ENCODE measurements at places on chromosomes 1 and 21. TPM values are rescaled to one million over a fixed set of nuclear protein-coding genes. Genes with fewer than 3 reads are reported as not detected.

Gene CA6
- polyA plus RNA-seq: not detected

Gene ANGPTL7
- 1.5 TPM for polyA plus RNA-seq

Gene LCE6A
- not detected for polyA plus RNA-seq

Gene TNN
- polyA plus RNA-seq: 3.1 TPM

Gene EPHA2
- polyA plus RNA-seq: not detected

Gene SPTA1
- 2.6 TPM for polyA plus RNA-seq

Gene NEGR1
- polyA plus RNA-seq: 30.5 TPM

Gene INPP5B
- 9.7 TPM for polyA plus RNA-seq

Gene LCE3B
- polyA plus RNA-seq: not detected

Gene AVPR1B
- polyA plus RNA-seq: not detected

Gene MIXL1
- polyA plus RNA-seq: 0.40 TPM

Gene SERTAD4
- polyA plus RNA-seq: 13.0 TPM

Gene ST6GALNAC3
- 7.3 TPM for polyA plus RNA-seq

Gene DCST2
- polyA plus RNA-seq: 1.4 TPM

Gene C1QB
- 25.1 TPM for polyA plus RNA-seq

Gene C8B
- polyA plus RNA-seq: not detected

Gene CSMD2
- 0.82 TPM for polyA plus RNA-seq

Gene PSRC1
- polyA plus RNA-seq: 12.6 TPM

Gene SLC44A3
- 6.0 TPM for polyA plus RNA-seq

Gene TTLL7
- 53.5 TPM for polyA plus RNA-seq

Gene COL9A2
- polyA plus RNA-seq: 16.6 TPM

Gene CD1B
- not detected for polyA plus RNA-seq

Gene CADM3
- polyA plus RNA-seq: 0.53 TPM

Gene PALMD
- polyA plus RNA-seq: 80.8 TPM

Gene HPDL
- polyA plus RNA-seq: 2.2 TPM

Gene CELA2B
- polyA plus RNA-seq: 1.8 TPM

Gene ZNF683
- not detected for polyA plus RNA-seq

Gene PERM1
- 5.3 TPM for polyA plus RNA-seq

Gene ERICH3
- 0.21 TPM for polyA plus RNA-seq

Gene DPT
- polyA plus RNA-seq: 70.5 TPM

Gene CLDN8
- polyA plus RNA-seq: not detected

Gene SDHC
- polyA plus RNA-seq: 119 TPM

Gene RASSF5
- polyA plus RNA-seq: 4.8 TPM

Gene OR6N1
- not detected for polyA plus RNA-seq

Gene CD1E
- polyA plus RNA-seq: not detected

Gene BEST4
- polyA plus RNA-seq: not detected

Gene CRNN
- polyA plus RNA-seq: not detected

Gene TFF2
- not detected for polyA plus RNA-seq

Gene GJB3
- not detected for polyA plus RNA-seq

Gene KRTAP13-2
- not detected for polyA plus RNA-seq

Gene CFAP141
- polyA plus RNA-seq: not detected

Gene OR10J1
- not detected for polyA plus RNA-seq

Gene PARS2
- 4.6 TPM for polyA plus RNA-seq

Gene DMBX1
- not detected for polyA plus RNA-seq

Gene FCRL4
- not detected for polyA plus RNA-seq

Gene OR2AK2
- not detected for polyA plus RNA-seq

Gene SLC2A5
- 4.5 TPM for polyA plus RNA-seq

Gene FCRL2
- polyA plus RNA-seq: not detected

Gene ZNF695
- polyA plus RNA-seq: 1.2 TPM

Gene LYPD8
- polyA plus RNA-seq: not detected

Gene RAB4A
- 50.2 TPM for polyA plus RNA-seq

Gene PADI1
- 0.33 TPM for polyA plus RNA-seq

Gene RAB3B
- 0.21 TPM for polyA plus RNA-seq

Gene CRYAA
- not detected for polyA plus RNA-seq

Gene IQGAP3
- not detected for polyA plus RNA-seq

Gene NBPF4
- not detected for polyA plus RNA-seq

Gene RHEX
- polyA plus RNA-seq: not detected

Gene PGLYRP4
- polyA plus RNA-seq: not detected
